ENCODE measurements at places on chromosomes 16 and 17.

DNA sequence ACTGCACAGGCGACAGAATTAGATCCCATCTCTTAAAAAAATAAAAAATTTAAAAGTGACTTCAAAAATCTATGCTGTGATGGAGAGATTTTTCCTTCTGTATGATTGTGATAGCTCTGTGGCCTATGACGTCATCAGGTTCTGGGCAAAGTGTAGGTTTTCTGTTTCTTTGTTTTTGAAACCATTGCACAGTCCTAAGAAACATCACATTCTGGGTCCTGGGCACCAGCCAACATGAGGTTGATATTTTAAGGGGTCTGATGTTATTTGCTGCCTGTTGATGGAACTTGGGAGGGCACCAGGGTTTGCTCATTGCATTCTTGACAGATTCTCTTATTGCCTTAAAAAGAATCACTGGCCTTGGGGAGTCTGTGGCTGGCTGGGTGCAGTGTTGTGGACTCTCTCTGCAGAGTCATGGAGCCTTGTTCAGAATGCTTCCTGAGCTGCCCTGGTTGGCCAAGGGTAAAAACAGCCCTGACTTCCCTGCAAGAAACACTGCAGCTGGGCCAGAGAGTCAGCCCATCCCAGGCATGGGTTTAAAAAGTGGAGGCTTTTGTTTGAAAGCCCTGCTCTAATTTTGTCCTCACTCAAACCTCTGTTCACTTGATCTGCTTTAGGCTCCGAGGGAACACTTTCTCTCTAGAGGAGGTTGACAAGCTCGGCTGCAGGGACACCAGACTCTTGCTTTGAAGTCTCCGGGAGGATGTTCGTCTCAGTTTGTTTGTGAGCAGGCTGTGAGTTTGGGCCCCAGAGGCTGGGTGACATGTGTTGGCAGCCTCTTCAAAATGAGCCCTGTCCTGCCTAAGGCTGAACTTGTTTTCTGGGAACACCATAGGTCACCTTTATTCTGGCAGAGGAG, 10.5 kb upstream of the CYLD start:
- no peak for DNase-seq

DNA sequence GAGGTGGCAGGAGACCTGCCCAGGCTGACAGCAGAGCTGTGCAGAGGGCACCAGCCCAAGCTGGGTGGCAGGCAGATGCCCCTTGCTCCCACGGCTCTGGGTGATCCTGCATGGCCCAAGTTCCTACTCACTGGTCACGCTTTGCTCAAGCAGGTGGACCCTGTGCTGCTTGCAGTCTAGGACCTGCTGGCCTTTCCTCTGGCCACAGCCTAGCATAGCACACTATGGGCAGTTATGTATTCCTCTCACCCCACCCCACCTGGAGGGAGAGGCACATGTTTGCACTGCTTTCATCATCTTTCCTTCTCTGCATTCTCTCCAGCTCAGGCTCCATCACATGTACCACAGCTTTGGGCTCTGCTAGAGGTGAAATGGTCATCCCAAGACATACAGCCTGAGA, 19.6 kb upstream of the SREBF1 start:
- no peak for DNase-seq

DNA sequence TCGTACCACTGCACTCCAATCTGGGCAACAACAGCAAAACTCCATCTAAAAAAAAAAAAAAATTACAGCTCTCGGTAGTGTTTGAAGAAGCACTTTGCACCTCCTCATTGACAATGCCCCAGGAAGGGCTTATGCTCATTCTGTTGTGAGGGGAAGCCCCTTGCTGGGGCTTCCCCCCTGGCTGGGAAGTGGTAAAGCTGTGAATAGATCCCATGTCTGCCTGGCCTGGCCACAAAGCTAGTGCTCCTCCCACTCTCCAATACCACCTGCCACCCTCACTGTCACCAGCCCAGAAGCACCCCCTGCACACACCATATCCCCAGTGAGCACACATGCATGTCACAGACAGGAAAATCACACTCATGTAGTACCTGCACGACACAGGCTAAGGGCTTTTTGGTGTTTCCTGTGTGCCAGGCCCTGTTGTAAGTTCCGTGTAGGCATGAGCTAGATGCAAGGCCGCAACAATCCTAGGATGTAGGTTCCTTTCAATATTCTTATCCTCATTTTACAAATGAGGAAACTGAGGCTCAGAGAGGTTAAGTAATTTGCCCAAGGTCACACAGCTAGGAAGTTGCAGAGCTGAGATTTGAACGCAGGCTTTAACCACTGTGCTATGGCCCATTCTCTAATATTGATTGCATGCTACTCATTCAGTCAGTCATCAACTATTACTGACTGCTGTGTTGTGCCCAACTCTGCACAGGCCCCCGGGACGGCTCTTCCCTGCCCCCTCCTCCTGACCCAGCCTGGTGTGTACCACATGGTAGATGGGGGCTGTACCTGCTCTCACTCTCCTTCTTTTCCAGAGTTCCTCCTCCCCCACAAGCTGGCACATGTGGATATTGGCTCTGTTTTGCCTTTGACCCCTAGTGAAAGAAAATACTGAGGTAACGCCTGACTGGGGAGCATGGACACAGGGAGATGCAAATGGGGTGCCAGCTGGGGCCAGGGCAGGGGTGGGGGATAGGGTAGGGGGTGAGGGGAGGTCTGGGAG, 11.9 kb upstream of the COL1A1 start:
- DNase-seq: no peak

DNA sequence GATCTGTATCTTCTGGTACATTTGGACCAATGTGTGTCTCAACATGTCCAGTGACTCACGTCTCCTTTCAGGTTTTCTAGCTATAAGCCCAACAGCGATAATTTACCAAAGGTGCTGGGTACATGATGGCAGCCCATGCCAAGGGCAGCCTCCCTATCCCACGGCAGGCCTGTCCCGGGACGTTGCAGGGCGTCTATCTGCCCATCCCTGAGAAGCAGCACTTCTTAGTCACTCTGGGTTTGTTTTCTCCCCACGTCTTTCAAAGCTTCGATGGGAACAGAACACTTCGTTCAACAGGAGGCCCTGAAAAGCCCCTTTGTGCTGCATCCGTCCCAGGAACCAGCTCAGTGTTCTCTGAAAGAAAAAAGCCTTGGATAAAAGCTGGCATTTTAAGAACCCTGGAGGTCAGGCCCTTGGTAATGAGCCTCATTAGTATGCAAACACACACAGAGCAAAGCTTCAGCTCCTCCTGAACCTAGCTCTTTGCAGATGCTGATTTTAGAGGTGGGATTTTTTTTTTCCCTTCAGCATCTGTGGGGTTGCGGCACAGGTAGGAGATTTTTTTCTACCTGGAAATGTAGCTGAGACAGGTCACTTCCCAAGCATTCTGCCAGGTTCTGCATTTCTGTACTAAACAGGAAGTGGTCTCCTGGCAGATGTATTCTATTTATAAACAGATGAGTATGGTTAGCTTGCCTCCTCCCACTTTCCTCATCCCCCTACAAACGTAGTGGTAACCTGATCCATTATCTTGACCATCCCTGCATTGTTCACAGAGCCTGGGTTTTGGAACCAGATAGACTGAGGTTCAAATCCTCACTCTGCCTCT, 17.5 kb upstream of the MT4 start:
- DNase-seq: no peak

DNA sequence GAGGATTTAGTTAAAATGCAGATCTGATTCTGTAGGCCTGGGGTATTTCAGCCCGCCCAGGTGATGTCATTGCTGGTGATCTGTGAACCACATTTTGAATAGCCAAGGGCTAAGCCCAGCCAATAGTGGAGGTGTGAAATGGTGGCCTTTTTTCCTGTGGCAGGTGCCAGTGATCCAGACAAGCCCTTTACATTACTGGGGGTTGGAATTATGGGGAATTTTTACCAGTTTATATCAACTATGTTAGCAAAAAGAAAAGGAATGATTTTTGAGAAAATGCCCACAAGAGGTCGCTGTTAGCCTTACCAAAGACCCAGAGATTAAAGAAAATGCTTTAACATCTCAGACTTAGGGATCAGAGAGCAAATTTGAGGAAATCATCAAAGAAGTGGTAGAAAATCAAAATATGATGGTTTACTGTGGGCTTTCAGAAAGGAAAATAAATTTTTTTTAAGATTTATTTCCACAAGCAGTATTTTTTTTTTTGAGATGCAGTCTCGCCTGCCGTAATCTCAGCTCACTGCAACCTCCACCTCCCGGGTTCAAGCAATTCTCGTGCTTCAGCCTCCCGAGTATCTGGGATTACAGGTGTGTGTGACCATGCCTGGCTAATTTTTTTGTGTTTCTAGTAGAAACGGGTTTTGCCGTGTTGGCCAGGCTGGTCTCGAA, 3.9 kb downstream of the VPS35L start:
- DNase-seq: no peak

- DNase-seq: no peak
These were observed 681.4 kb downstream of the CDH11 start for GRCh38 chr16:64440421-64440831.

DNA sequence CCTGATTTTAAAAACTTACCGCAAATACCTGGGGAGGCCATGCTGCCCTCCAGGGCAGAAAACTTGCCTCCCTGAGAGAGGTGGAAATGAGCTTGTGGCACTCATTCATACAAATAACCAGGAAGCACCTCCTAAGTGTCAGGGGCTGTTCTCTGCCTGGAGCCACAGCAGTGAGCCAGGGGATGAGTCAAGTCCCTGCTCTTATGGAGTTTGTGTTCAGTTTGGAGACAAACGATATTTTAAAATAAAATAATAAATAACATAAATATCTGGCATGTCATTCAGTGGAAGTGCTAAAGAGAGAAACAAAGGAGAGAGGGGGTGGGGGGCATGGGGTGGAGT, 313.8 kb downstream of the C16orf95 start:
- DNase-seq: no peak

DNA sequence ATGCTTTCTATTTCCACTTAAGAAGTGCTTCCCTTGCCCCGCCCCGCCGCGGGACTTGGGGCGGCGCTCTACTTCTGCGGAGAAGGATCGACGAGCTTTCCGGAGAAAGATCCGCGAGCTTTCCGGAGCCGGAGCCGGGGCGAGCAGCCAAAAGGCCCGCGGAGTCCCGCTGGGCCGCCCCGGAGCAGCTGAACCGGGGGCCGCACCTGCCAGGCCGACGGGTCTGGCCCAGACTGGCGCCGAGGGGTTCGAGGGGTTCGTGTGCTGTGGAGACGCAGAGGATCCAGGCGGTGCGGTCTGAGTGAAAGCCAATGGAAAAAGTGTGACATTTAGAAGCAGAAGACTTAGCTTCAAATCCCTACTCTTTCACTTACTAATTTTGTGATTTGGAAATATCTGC, 50.8 kb downstream of the TBC1D26 start:
- no peak for DNase-seq

- DNase-seq: no peak
These were observed 10.8 kb upstream of the NME1 start for GRCh38 chr17:51142597-51142996.

DNA sequence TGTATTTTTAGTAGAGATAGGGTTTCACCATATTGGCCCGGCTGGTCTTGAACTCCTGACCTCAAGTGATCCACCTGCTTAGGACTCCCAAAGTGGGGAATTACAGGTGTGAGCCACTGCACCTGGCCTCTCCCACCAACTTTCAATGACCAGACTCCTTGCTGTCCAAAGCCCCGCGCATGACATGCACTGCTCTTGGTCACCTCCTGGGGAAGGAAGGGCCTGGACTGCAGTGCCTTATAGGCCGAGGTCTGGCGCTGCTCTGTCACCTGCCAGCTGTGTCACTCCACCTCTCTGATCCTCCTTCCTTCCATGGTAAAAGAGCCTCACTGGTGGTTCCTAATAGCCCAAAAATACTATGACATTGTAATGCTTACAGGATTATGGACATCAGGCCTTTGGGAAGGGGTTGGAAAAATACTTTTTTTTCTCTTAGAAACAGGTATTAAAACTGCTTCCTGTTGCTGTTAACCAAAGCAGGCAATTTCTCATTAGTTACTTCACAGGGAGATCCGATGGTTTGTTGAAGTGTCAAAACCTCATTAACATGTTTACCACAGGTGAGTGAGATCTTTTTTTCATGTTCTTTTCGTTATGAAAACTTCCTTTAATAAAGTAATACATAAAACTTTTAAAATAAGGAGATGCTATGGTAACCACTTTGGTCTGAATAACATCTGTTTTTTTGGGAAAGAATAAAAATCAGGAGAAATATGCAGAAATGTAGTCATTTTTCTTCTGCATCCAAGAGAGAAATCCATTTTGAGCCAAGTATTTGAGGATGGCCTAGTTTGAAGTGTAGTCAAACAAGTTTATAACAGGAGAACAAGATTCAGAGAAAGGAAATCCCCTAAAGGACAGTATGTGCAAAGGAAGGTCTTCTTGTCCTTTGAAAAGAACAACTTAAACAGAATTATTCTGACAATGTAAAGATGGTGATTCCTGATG, 35.5 kb downstream of the GRB7 start:
- DNase-seq: no peak

DNA sequence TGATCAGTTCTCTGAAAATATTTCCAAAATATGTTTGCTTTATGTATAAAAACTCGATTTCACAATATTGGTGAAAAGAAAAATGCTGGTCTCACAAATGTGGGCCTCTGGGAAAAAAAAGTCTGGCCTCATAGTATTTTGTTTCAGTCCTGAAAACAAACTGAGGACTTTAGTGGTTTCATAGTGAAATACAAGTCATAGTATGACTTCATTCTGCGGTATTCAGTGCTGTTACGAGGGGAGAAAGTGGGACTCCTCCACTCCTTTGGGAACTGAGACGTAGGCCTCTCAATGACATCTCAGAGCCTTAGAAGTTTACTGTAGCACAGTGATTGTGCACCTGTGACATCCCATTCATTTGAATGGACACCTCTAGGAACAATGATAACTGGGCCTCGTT, 56.0 kb downstream of the CYB561 start:
- no peak for DNase-seq

DNA sequence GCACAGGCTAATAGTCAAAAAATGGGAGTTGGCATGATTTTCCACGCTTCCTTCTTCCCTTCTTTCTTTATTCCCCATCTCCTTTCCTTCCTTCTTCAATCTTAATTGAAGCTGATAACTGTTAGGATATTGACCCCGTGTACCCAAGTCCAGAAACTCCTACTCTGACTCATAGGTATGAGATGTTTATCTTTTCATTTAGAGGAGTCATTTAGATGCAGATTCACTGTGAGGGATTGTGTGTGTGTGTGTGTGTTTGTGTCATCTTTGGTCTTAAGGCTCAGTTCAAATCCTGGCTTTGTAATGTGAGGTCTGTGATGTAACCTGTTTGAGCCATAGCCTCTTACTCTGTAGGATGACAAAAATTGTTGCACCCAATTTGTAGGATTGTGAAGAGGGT, 332.0 kb upstream of the MAF start:
- no peak for DNase-seq

DNA sequence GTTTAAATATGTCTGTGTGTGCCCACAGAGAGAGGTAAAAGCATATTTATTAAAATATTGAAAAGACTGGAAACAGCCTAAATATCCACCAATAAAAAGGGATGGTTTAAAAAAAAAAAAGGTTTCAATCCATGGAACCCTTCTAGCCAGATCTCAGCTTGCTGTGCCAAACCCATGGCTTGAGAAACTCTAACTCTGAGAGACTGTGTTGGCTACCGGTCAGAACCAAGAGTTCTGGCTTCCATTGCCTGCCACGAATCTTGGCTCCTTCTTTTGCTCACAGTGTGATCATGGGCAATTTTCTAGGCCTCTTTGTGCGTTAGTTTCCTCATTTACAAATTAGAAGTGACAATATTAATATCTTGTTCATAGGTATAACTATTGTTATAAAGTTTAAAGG, 201.3 kb upstream of the IRX3 start:
- DNase-seq: no peak

GRCh38 chr17:56756536-56756935, 77.2 kb downstream of the C17orf67 start:
- DNase-seq: no peak

GRCh38 chr17:34177642-34178041, 77.4 kb upstream of the CCL2 start:
- no peak for DNase-seq
